PC-9 (cell line): ENCODE measurements at places on chromosomes 3 and 15. TPM values are rescaled to one million over a fixed set of nuclear protein-coding genes. Genes with fewer than 3 reads are reported as not detected.

The ANKRD63 gene
- total RNA-seq, result not detected in 2 replicates

The PYGO1 gene
- 3.9 and 5.1 TPM in 2 replicates for total RNA-seq

The CCR8 gene
- total RNA-seq, result not detected in 2 replicates

The HTR3E gene
- not detected in 2 replicates for total RNA-seq

The ZFAND6 gene
- 43.6 and 68.3 TPM in 2 replicates for total RNA-seq

The IVD gene
- total RNA-seq, result 82.5 and 83.7 TPM in 2 replicates

- DNase-seq, result no peak
These were observed 108.4 kb downstream of the SHQ1 start for GRCh38 chr3:72739531-72740466.

DNA sequence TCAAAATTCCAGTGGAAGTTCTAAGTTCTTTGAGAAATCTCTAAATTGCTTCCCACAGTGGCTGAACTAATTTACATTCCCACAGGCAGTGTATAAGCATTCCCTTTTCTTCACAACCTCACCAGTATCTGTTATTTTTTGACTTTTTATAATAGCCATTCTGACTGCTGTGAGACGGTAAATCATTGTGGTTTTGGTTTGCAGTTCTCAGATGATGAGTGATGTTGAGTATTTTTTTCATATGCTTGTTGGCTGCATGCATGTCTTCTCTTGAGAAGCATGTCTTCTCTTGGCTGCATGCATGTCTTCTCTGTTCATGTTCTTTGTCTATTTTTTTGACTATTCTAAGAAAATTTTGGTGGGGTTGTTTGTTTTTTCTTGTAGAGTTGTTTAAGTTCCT lies 499.6 kb upstream of the CCDC54 start:
- no peak for DNase-seq

- no peak for DNase-seq
These were observed 91.1 kb downstream of the MINAR1 start for GRCh38 chr15:79523266-79523665.

- DNase-seq, result peak; percentile 93
These were observed 34.9 kb upstream of the ATP13A3 start for GRCh38 chr3:194521510-194522260.

- peak; percentile 81 for DNase-seq
These were observed 53.5 kb upstream of the SPATA12 start for GRCh38 chr3:57006949-57007419.

DNA sequence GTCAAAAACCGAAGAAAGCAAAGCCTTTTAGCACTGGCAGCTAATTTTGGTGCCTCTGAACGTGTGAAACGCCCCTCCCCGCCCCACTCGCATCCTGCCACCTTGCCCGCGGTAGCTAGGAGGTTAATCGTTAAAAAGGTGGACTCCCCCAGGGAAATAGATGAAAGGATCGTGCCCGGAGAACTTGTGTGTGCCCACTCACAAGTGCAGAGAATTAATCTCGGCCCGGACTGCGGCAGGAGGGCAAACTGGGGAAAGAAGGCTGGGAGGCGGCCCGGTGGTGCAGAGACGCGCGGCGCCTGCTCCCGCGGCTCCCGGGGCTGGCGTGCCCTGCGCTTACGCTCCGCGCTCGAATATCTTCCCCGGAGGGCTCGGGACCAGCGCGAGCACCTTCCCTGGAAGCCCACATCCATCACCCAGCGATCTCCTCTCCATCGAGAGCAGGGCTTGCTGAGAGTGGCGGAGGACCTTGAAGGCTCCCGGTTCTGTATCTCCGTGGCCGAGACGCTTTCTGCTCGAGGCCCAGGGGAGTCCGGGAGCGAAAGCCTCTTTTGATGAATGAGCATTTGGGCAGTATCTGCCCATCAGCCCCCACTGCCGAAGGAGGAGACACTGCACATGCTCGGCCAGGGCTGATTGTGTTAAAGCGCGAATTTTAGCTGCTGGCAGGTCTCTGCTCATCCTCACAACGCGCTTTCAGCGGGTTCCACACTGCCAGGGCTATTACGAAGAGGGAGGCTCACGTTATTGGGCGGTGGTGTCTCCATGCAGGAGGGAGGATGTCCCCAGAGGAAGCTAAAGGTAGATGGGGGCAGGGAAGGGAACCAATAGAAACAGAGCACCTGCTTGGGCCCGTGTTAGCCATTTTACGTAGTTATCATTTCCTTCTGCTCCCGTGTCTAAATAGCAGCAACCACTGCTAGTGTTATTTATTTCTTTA lies 1.3 kb upstream of the SPTSSB start:
- no peak for DNase-seq

DNA sequence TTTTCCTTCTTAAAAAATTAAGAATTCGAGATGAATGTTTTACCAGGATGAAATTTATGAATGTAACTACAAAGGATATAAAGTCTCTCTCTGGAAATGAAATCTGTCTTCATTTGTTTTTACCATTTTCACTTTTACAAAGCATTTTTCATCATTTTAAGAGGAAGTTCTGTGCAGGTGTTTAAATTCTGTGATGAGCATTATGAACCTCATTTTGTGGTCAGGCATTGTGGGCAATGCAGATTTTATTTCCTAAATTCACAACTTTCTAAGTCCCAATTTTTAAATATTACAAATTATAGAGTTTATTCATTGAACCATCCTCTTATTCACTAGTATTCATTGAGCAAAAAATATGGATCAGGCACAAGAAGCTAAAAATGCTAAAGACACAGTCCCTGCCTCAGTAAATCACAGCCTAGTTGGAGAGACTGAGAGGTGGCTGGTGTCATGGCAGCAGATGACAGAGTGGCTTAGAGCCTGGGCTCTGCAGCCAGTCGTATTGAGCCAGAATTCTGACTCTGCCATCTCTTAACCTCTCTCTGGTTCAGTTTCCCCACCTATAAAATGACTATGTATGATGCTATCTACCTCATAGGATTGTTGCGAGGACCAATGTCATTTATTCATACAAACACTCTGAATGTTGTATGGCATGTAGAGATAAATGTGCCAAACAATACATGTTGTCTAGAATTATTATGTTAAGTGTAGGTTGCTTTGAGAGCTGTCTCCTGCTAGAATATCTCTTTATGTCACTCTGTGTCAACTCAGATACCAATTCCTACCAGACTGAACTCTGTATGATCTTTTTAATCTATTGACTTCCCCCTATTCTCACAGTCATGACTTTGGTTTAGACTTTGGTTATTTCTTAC lies 7.5 kb upstream of the TGFBR2 start:
- DNase-seq, result no peak

DNA sequence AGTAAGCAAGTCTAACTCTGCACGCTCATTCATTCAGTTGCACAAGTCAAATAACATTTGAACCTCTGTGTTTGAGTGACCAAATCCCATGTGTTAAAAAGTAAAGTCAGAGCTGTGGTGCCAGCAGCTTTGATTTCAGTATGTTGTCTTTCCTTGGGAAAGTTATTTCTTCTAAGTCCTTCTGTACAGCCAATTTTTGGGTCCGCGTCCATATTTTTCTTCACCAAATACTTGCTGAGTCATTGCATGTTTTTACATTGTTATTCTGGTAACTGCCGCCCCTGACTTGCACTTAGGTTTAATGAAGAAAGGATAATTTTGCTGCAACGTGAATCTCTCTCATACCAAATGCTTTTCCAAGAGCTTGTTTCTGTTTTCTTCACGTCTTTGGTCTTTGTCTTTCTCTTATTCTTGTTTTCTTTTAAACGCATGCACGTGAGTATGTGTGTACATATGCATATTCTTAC lies 56.7 kb downstream of the PLS1 start:
- no peak for DNase-seq

- no peak for DNase-seq
These were observed 403.2 kb downstream of the MECOM start for GRCh38 chr3:169260296-169260695.

- DNase-seq, result no peak
These were observed 52.0 kb downstream of the DHX30 start for GRCh38 chr3:47854720-47855455.

GRCh38 chr15:23561914-23562313 lies 3.6 kb upstream of the MKRN3 start:
- no peak for DNase-seq

- DNase-seq, result no peak
These were observed 414.9 kb downstream of the NAALADL2 start for GRCh38 chr3:175274056-175274455.

DNA sequence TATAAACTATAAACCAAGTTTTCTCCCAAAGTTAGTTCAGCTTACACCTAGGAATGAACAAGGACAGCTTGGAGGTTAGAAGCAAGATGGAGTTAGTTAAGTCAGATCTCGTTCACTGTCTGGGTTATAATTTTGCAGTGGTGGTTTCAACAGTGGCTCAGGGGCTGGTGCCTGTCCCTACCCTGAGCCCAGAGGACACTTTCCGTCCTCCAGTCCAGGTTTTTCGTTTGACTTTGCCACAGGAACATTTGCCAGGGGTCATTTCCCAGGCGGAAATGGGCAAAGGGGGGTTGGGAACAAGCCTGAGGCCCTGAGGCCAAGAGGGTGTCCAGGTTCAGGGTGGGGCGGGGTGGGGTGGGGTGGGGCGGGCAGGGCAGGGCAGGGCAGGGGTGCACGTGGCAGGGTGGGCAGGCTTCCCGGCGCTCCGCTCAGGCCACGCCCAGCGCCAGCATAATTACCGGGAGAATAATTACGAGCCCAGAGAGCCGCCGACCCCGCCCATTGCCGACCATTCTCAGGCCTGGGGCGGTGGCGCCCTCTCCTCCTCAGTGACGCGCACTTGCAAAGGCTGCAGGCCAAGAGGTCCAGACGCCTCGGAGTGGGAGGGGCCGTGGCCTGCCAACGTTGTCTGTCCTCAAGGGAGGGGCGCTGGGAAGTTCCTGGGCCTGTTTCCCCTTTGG lies 70.4 kb downstream of the KLF13 start:
- DNase-seq, result peak; percentile 40

- no peak for DNase-seq
These were observed 5.3 kb downstream of the AQR start for GRCh38 chr15:34964277-34964676.

GRCh38 chr15:63015618-63016017 lies 26.9 kb upstream of the TPM1 start:
- DNase-seq, result peak; percentile 44

- no peak for DNase-seq
These were observed 17.4 kb upstream of the CACNA2D2 start for GRCh38 chr3:50520849-50521248.

DNA sequence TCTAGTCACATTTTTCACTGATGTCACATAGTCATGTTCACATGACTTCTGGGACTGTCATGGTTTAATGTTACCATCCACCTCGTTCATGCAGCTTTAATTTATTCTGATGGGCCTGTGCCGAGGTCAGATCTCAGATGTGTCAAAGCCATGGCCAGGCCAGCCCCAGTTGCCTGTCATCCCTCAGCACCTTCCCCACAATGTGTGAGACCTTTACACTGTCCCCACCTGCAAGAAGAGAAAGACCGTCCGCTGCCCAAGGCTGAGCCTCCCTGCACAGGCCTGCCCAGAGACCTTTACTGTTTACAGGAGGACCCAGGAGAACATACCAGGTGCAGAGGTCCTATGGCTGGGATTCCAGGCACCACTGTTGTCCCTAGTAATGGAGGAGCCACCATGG lies 12.8 kb upstream of the KLF15 start:
- DNase-seq, result no peak

- DNase-seq, result no peak
These were observed 14.8 kb downstream of the NT5DC2 start for GRCh38 chr3:52518723-52519444.

- DNase-seq, result no peak
These were observed 25.6 kb downstream of the ACAN start for GRCh38 chr15:88828791-88829190.

DNA sequence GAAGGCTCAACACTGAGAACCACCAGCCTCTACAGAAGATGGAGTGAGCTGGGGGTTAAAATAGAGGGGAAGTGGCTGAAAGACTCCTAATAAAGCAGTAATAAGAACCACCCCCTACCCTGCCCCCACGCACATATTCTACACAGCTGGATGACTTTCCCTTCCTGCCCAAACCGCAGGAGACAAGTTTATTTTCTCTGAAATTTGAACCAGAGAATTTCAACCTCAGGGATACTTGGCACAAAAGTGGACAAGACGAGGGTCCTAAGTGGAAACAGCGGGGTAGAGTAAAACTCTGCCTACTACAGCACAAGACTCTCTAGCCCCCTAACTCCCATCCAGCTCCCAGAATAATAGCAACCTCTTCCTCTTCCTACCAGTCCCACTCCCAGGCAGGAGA lies 28.4 kb downstream of the USF3 start:
- no peak for DNase-seq

DNA sequence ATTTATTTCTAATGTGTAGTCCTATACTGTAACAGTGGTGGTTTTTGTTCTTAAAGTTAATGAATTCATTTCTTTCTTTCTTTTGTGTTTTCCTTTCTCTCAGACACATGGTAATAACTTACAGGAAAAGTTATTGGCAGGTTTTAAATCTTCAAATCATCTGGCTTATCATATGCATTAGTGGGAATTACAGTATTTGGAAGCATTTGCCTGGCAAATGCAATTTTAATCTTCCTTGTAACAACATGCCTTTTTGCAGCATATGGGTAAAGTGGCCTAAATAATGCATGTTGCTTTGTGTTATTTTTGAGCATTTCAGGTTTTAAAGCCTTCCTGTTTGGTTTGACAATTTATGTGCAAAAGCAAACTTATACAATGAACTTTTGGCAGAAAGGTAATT lies 66.8 kb downstream of the GALK2 start:
- DNase-seq, result no peak

- DNase-seq, result no peak
These were observed 87.1 kb downstream of the DUT start for GRCh38 chr15:48418343-48418742.

GRCh38 chr3:72322264-72322976 lies 525.8 kb downstream of the SHQ1 start:
- DNase-seq, result no peak

DNA sequence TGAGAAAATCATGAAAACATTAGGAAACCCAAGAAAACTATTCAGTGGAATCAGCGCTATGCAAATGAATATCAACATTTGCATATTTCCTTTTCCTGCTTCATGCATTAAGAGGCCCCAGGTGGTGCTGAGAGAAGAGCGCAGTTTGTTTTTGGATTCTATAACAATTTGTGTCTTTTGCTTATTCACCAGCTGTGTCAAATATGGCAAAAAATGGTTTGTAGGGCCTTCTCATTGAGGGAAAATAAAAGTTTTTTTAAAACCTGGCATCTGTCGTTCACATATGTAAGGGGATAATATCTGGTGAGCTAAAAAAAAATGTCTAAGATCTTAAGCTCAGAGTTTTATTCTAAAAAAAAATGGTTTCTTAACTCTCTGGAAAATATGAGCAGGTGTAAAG lies 122.5 kb upstream of the ROBO2 start:
- no peak for DNase-seq

DNA sequence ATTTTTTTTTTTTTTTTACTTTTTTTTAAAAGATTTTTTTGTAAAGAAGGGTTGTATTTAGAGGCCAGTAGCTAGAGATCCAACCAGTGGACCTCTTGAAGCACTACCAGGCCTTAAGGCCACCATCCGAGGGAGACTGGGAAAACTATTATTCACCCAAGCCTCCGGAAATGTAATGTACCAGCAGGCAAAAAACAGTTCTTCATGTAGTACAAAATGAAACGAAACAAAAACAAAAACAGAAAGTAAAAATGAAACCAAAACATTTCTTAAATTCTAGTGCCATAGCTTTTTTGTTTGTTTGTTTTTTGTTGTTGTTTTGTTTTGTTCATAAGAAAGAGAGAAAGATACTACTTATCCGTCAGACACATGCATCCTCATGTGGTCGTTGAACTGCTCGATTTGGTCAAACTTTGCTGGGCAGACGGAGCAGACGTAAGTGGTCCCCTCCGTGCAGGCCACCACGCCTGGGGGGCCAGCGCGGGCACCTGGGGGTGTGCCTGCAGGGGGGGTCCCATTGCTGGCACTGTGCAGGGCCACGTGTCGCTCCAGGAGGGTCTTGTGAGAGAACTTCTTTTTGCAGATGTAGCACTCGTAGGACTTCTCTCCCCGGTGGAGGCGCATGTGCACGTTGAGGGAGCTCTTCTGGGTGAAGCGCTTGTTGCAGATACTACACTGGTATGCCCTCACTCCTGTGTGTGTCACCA lies 45.0 kb downstream of the TIGIT start:
- DNase-seq, result no peak
